ENCODE measurements at places on chromosomes 3 and 15. TPM values are rescaled to one million over a fixed set of nuclear protein-coding genes. Genes with fewer than 3 reads are reported as not detected.

TRH gene
- total RNA-seq: 14.0 TPM

DNAH12 gene
- 0.71 TPM for total RNA-seq

PAK6 gene
- 5.4 TPM for total RNA-seq

CACNA2D3 gene
- 4.9 TPM for total RNA-seq

APOD gene
- total RNA-seq: 23.9 TPM

BSN gene
- 14.3 TPM for total RNA-seq

ADAMTS7 gene
- 20.7 TPM for total RNA-seq

SEMA7A gene
- total RNA-seq: 14.7 TPM

ASB14 gene
- total RNA-seq: 0.33 TPM

STX19 gene
- 0.77 TPM for total RNA-seq

A4GNT gene
- total RNA-seq: 0.33 TPM

FBLN2 gene
- 122 TPM for total RNA-seq

ADGRG7 gene
- 0.22 TPM for total RNA-seq

TSC22D2 gene
- 40.0 TPM for total RNA-seq

SH2D7 gene
- total RNA-seq: not detected

GASK1A gene
- 24.4 TPM for total RNA-seq

SPESP1 gene
- total RNA-seq: 0.93 TPM

LINGO1 gene
- 35.2 TPM for total RNA-seq

CCDC54 gene
- not detected for total RNA-seq

SLC6A1 gene
- total RNA-seq: 23.7 TPM

SUSD5 gene
- 3.9 TPM for total RNA-seq
